NCI-H2171 treated with DMSO at 0.1 percent for 48 hours (cell line): ENCODE measurements at places on chromosomes 16 and 17.

DNA sequence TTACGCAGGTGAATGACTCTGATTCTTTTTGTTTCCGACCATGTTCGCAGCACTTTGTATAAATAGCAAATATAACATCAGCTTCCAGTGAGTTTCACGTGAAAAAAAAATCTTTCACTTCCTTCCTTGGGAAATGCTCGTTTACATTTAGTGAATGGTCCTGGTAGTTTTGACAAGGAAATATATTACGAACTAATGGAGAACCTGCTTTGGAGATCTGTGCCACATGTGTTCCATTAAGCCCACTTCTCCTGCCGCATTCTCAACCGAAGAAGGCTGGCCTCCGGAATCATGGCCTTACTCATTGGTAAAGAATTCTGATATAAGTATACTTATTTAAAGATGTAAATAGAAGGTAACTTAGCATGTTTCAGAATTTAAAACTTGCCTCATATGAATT lies 3.6 kb downstream of the CRAMP1 start:
- no peak for DNase-seq

DNA sequence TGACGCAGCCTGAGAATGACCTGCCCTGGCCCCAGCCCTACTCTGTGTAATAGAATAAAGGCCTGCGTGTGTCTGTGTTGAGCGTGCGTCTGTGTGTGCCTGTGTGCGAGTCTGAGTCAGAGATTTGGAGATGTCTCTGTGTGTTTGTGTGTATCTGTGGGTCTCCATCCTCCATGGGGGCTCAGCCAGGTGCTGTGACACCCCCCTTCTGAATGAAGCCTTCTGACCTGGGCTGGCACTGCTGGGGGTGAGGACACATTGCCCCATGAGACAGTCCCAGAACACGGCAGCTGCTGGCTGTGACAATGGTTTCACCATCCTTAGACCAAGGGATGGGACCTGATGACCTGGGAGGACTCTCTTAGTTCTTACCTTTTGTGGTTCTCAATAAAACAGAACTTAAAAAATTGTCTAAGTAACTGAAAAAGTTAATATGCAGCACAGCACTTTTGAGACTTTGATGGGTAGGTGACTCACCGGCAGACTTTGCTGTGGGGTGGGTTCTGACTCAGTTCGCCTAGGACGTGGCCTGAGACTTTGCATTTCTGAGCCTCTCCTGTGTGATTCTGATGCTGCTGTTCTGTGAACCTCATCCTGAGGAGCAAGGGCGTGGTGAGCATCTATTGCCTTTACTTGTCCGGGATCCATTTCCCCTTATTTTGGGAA lies 5.7 kb downstream of the LAT start:
- DNase-seq, result no peak

- no peak for DNase-seq
Observed at GRCh38 chr16:46895399-46896313, 11.5 kb downstream of the GPT2 start.

DNA sequence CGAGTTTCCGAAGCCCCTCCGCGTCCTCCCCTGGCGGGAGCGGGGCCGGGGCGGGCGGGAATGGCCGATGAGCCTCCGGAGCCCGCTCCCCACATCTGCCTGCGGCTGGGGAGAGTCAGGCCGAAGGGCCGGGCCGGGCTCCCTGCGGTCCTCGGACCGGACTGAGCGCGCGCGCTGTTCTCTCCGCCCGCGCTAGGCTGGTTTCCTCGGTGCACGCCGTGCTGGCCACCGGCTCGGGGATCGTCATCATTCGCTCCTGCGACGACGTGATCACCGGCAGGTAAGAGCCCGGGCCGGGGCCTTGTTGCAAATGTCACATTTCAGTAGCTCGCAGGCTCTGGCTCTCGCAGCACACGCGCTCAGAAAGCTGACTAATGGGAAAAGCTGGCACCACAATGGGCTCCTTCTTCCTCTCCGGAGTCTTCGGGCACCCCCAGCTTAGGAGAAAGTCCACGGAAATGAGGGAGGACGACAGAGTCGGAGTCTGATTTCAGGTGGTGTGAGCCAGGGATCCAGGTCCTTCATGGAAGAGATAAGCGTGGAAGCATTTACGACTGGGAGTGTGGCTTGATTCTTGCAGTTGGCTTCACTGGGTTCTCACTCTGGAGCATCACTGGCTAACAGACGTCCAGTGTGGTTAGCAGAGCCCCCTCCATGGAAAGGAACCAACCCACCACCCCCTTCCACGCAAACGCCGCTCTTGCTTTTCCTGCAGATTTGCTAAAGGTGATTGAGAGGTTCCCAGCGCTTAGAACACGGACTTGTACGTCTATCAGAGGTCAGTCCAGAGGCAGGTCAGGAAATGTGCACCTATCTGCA lies 715 bp downstream of the TLCD3A start:
- peak; percentile 19 for DNase-seq

DNA sequence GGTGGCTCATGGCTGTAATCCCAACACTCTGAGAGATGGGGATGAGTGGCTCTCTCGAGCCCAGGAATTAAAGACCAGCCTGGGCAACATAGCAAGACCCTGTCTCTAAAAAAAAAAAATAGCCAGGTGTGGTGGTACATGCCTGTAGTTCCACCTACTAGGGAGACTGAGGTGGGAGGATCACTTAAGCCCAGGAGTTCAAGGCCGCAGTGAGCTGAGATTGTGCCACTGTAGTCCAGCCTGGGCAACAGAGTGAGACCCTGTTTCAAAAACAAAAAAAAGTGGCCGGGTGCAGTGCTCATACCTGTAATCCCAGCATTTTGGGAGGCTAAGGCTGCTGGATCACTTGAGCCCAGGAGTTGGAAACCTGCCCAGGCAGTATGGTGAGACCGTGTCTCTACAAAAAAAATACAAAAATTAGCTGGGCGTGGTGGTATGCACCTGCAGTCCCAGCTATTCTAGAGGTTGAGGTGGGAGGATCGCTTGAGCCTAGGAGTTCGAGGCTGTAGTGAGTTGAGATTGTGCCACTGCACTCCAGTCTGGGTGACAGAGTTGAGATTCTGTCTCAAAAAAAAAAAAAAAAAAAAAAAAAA lies 3.0 kb downstream of the C16orf54 start:
- DNase-seq, result peak; percentile 69

GRCh38 chr17:66960613-66961012 lies 3.9 kb upstream of the CACNG4 start:
- no peak for DNase-seq

DNA sequence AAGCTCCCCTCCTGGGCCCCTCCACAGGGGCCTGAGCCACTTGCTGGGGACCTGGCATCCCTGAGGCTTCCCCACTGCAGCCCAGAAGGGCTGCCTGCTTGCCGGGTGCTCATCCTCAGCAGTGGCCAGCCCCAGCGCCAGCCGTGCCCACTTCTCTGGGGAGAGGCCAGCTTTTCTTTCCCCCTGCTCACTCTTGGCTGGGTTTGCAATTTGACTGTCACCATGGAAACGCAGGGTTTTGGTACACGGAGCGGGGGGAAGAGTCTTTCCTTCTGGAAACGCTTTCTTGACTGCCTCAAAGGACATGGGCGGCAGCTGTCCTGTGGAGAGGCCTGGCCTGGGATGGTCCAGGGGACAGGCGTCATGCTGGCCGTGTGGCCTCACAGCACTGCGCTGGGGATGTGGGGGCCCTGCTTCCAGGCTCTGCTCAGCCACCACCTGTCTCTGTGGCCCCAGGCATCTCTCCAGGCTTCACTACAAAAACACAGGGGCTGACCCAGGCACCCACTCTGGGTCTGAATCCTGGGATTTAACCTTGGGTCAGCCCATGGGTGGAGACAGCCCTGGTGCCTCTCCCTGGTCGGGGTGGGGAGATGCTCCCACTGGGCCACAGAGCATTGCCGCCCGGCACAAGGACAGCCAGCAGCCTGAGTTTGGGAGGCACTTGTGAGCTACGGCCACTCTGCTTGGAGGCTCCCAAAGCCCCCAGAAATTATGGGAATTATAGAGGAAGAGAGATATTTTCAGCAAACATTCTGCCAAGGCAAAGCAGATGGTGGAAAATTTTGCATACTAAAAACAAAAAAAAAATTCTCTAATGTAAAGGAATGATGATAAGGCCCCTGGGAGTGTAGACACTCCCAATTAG lies 45.9 kb upstream of the DOC2B start:
- no peak for DNase-seq

DNA sequence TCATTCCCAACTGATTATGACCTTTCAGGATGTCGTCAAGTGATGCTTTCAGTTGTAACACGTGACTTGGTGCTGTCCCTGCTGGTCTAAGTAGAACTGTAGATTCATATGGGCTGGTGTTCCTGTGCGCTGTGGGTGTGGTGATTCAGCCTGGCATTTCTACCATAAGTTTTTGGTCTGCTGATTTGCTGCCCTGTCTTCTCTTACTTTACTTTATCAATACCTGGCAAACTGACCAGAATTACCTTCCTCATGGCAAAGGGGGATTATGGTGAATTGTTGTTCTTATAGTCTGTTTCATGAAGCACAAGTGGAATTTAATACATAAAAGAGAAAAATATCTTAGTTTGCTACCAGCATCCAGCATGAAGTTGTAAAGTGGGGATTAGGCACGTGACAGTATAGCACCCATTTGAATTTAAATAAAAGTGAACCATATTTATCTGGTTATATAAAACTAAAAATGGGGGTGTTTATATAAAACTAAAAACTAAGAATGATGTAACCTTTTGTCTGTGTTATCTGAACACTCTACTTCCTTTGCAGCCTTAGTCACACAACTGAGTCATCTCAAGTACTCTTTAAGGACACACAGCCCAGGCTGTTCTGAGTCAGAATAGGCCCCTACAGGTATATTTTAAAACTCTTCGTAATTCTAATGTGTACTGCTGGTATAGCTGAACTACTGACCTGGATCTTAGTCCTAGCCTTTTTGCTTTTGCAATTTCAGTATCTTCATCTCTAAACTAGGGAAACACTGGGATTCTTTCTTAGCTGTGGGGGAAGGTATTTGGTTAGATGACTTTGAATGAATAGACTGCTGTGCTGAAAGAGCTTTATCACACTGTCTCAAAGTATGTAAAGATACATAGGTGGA lies 28.3 kb downstream of the TTC19 start:
- no peak for DNase-seq

- DNase-seq, result peak; percentile 5
Observed at GRCh38 chr16:74107795-74108610, 188.6 kb upstream of the PSMD7 start.

DNA sequence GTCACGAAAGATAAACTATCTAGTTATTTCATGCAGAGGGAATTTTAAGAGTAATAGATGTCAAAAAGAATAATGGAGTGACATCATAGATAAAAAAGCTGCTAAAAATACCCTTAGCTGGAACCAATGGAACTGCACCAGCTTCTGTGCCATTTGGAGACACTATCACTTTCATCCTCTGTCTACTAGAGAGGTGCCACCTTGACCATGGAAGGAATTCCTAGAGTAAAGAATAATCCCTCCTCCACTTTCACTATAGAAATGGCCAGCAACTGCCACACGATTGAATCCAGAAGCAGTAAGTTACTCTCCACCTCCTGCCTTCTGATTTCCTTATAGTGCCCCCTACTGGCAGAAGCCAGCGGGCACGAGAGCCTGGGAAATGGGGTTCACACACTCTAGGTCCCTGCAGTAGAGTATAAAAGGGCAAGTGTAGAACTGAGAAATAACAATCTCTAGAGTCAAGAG lies 2.8 kb upstream of the ALDH3A2 start:
- DNase-seq, result no peak

- no peak for DNase-seq
Observed at GRCh38 chr16:4660454-4661007, 32.8 kb upstream of the NUDT16L1 start.

DNA sequence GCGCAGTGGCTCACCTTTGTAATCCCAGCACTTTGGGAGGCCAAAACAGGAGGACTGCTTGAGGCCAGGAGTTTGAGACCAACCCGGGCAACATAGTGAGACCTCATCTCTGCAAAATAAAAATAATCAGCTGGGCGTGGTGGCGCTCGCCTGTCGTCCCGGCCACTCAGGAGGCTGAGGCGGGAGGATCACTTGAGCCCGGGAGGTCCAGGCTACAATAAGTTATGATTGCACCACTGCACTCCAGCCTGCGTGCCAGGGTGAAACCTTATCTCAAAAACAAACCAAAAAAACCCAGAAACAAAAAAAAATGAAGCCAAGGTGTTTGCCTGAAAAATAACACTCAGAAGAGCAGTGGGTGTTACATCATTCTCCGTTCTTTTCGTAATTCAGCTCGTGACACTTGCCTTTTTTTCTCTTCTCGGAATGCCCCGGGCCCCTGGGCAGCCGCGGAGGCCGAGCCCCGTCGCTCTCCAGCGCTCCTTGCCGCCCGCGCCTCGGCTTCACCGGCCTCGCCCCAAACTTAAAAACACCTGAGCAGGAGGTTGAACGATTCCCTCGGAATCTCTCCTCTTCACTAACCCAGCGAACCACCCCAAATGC lies 17.0 kb downstream of the PRCD start:
- peak; percentile 72 for DNase-seq

DNA sequence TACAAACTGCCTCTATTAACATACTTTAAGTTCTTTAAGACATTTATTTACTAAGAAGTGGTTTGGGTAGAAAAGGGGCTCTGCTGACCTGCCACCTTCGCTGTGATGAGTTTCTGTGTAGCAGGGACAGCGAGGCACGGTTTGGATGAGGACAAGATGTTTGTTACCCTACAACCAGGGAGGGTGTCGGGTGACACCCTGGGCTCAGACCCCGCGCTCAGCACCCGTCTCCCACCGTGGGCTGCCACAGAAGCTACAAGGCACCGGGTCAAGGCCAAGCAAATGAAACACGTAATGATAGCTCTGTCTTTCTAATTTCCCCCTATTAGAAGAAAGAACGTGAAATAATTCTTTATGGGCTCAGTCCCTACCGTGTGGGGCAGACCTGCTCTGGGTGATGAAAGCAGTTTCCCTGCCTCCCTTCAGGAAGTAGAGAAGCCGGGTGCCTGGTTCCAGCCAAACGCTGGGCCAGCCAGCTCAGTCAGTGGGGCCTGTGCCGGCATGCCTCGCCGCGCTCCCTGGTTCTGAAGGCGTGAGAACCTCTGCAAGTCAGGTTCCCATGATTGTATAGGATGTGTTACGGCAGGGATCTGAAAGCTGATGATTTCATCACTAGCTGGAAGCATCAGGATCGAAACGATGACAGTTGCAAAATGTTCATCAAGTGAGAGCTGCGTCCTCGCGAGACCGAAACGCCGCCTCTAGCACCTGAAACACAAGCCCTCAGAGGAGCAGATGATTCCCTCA lies 3.9 kb downstream of the ZNF750 start:
- peak; percentile 90 for DNase-seq

DNA sequence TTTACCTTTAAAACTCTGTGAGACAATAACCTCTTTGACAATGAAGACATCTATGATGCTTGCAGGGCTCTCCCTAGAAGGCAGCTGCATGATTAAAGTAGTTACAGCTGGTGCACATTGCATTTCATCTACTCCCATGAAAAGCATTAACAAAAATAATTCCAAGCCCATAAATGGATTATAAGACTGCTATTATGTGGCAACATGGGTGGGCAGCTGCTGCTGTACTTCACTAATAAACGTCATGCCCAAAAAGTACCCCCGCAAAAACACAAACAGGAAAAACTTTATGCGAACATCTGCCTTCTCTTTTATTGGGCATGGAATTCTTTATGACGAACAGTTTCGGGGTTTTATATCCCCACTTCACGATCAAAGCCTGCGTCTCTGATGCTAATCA lies 224.9 kb downstream of the CA10 start:
- DNase-seq, result no peak

GRCh38 chr16:57041182-57042156 lies 50.9 kb upstream of the CPNE2 start:
- DNase-seq, result no peak
